Cortex of kidney (tissue), 1 donor: ENCODE measurements at places on chromosomes 4 and X.

DNA sequence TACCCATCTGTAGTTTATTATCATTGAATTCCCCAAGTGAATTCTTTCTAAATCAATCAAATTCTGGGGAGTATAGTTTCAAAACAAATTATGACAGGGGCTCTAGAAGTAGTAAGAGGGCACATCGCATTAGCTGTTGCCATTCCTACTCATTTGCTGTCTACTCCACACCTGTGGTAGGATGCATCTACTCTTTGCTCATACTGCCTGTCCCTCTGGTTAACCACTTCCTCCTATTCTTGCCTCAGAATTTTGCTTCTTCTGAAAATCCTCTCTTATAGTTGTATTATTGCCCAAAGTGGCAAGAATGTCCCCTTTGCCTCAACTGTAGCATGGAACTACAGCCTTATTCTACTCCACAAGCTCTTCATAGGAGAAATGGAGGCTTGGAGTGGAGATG, 12.7 kb upstream of the DGKK start:
- no peak for DNase-seq

- DNase-seq, result no peak
Observed at GRCh38 chrX:33134164-33134563, 77.2 kb downstream of the DMD start.

- DNase-seq, result no peak
Observed at GRCh38 chr4:182960746-182961145, 43.6 kb upstream of the DCTD start.

DNA sequence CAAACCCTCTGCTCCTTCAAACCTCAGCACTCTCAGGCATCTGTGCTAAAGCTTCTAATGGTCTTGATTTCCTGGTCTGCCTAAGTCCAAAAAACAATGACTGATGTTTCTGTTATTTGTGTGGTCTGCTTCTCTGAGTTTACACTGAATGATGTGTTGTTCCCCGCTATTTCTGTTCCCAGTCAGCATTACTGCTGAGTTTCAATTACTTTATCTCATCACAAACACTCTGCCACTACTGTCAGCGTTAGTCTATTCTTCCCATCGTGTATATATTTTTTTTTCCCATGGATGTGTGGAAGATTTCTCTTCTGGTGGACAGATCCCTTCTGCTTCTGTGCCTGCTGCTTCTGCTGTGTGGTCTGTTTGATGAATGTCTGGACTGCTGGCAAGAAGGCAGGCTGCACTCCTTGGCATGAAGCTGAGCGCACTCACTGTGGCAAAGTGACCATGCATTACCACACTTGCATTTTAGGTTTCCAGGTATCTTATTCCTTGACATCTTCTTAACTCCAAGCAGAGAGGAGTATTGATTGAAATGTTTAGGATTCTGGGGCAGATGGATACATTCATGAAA, 106.9 kb upstream of the PAQR3 start:
- no peak for DNase-seq

- DNase-seq, result no peak
Observed at GRCh38 chr4:94238160-94238559, 30.5 kb downstream of the SMARCAD1 start.

DNA sequence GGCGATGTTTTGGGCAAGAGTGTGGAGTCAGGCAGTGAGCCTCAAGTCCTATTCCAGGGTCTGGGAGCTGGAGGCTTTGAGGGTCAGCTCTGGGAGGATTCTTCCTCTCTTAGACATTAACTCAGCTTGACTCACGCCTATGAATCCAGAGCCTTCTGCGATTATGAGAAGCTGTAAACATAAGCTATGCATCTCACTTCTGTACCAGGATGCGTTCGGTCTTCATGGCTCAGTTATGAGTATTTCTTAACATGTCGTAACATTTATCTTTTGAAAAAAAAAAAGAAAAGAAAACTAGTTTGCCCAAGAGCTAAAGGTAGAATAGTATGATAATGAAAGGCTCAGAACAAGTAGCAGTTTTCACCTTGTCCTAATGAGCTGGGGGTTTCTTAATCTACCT, 4.6 kb downstream of the SHROOM2 start:
- DNase-seq, result no peak

DNA sequence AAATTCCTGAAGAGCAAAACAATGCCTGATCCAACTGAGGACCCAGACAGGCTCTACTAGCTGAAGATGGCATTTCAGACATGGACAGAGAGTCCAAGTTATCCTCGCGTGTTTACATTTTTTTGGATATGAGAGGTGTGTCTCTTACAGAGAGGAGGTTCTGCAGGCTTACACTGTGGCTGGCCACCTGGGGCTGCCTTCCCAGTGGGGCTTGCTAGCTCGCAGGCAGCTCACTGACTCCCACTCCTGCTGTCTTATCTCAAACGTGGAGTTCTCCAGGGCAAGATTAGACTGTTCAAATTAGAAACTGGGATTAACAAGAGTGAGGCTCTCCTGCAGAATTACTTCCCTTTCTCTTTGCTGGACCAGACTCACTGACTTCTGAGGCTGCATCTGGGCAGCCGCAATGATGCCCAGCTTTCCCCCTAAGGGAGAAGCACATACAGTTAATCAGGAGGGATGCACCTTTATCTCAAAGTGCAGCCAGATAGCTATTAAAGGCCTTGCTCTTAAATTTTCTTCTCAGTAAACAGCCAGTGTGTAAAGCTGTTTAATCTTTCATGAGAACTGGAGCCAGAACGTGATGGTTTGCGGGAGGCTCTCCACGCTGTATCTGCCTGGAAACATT, 123.0 kb downstream of the ENPP6 start:
- no peak for DNase-seq

DNA sequence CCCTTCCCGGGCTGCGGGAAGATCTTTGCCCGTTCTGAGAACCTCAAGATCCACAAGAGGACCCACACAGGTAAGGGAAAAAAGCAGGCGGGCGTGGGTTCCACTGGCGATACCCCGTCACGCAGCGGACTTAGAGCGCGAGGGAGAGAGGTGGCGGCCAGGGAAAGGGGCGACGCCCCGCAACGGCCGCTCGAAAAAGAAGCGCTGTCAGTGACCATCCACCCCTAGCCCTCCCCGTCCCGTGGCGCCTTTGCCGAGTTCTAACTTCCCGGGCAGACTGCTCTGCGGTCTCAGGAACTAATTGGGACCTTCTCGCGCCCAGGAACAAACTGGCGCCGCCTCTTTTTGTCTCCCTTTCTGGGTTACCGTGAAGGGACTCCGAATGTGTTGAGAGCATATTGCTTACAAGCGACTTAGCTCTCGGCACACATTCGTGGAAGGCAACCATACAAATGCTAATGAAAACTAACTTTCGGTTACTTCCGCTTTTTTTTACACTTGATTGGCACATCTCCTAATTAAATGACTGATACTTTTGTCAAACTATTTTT, 1.8 kb downstream of the ZIC3 start:
- no peak for DNase-seq

DNA sequence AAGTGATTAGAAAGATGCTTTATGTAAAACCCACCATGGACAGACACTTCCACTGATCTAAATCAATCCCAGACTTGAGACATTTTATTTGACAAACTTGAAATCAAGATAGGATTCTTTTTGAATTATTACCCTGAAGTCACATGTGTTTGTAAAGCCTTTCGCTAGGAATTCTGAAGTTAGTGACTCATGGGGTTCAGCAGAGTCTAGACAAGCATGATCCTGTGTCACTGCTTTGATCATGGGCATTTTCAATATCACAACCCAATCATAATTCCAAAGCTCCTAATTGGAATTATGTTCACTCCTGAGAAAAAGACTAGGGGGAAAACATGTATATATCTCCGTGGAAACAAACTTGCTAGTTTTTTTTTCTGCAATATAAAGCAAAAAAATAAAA, 67.5 kb upstream of the BMP3 start:
- DNase-seq, result no peak

DNA sequence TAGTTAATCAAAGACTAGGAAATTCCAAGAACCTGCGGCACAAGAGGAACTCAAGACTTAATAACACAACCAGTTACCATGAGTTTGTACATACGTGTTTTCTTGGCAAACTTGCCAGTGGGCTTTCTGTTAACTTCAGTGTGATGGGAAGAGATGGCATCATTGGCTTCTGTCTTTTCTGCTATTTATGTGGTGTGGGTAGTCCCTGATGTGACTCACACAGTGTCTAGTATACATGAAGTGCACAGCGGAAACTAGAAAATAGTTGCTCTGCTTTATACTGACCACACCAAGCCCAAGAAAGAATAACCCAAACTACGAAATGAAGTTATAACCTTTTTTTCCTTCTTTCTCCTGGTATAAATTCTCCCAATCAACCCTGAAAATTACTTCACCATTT, 24.5 kb downstream of the DAPP1 start:
- no peak for DNase-seq

GRCh38 chrX:15017491-15017890, 144.3 kb downstream of the MOSPD2 start:
- no peak for DNase-seq

DNA sequence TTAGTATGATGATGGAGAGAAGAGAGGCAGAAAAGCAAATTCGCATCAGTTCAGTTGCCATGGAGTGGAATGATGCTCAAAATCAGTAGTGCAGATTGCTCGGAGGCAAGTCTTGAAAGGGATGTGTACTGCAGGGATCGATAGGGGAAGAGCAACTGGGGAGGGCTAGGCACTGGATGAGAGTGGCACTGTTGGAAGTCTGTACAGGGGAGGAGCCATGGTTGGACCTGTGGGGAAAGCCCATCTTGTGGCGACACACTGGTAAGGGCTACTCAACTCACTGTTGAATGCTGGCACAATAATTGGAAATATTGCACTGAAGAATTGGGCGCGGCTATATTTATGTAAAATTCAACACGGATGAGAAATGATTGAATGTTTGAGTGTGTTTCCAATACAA, 1.2 kb downstream of the RAB9B start:
- no peak for DNase-seq

DNA sequence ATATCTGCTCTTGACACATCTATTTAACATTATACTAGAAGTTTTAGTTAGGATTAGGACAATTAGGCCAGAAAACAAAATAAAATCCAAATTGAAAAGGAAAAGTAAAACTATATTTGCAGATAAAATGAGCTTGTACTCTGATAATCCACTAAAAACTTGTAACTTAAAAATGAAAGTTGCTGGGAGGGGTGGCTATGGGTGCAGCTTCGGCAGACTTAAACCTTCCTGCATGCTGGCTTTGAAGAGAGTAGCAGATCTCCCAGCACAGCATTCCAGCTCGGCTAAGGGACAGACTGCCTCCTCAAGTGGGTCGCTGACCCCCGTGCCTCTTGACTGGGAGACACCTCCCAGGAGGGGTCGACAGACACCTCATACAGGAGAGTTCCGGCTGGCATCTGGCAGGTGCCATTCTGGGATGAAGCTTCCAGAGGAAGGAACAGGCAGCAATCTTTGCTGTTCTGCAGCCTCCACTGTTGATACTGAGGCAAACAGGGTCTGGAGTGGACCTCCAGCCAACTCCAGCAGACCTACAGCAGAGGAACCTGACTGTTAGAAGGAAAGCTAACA, 2379.9 kb downstream of the ARAP2 start:
- no peak for DNase-seq

DNA sequence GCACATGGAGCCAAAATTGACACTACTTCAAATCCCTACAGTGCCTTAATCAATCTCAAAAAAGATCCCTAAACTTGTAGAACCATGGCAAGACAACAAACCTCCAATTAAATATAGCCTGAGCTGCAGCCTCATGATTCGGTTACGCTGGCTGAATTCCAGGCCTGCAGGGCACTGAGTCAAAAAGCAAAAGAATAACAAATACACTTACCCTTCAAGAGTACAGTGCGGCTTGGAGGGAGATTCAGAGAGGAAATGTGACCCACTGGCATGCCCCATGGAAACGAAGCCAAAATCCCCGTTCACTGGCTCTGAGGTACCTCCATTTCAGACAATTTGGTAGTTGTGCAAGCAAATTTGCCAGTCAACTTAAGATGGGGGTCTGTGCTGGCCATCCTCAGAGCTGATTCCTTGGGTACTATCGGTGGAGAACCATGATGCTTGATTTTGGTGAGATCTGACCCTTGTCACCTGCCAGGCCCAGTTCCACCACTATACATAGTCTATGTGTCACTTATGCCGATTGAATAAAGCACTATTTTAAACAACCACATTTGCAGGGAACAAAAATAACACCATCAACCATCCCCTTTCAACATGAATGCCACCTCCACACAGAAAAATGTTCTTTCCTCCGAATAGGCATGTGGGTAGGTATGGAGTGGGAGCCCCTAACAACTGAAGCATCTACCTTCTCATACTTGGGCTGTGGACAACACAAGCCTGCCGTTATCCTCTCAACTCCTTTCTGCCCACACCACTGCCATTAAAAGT, 2.1 kb downstream of the C4orf54 start:
- DNase-seq, result no peak

- DNase-seq, result no peak
Observed at GRCh38 chr4:15756361-15756861, 21.7 kb upstream of the CD38 start.

DNA sequence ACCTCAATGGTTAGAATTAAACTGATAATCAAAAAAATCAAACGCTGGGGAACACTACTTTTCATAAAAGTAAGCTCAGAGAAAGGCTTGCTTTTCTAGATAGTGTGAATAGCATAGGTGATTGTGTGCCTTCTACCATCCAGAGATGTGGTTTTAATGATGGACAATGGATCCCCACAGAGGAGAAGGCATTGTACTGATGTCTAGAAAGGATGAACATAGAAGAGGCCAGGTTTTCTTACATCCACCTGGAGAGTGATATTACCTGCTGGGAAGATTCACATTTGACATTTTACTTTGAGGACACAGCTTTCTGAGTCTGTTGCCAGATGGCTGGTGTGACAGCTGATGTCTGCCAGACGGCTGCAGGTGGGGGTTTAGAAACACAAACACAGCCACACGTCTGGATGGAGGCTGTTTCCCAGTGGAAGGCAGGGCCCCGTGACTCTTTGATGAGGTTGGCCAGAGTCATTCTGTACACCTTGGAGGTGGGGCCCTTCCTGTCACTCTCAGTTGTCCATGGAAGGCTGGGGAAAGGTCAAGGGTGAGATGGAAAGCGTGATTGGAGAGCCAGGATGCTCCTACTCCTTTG, 114.4 kb downstream of the PSAPL1 start:
- no peak for DNase-seq

GRCh38 chr4:3851881-3852280, 85.7 kb downstream of the ADRA2C start:
- no peak for DNase-seq

GRCh38 chr4:23805450-23805851, 84.4 kb downstream of the PPARGC1A start:
- DNase-seq, result no peak

- DNase-seq, result no peak
Observed at GRCh38 chrX:154464806-154465365, 6.8 kb downstream of the PLXNA3 start.

- no peak for DNase-seq
Observed at GRCh38 chrX:26387906-26388305, 171.9 kb downstream of the MAGEB5 start.

GRCh38 chr4:4960574-4960973, 58.7 kb downstream of the CYTL1 start:
- no peak for DNase-seq

- DNase-seq, result no peak
Observed at GRCh38 chr4:139469216-139469615, 15.3 kb downstream of the RAB33B start.
